ENCODE measurements at places on chromosomes 6 and 20. TPM values are rescaled to one million over a fixed set of nuclear protein-coding genes. Genes with fewer than 3 reads are reported as not detected.

DNA sequence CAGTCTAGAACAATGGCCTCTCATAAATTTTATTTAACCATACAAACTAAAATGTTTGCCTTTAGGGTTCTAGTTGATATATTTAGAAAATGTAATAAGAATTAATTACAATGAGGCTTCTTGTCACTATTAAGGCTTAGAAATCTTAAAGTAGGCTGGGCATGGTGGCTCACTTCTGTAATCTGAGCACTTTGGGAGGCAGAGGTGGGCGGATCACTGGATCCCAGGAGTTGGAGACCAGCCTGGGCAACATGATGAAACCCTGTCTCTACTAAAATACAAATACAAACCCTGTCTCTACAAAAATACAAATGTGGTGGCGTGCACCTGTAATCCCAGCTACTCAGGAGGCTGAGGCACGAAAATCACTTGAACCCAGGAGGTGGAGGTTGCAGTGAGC lies 99.0 kb upstream of the ADGRF1 start:
- H3K27me3 ChIP-seq: no peaks in the 10 kb centered on the region
- no peak overlapping the region for H3K27ac ChIP-seq
- no peaks in the 10 kb centered on the region for H3K36me3 ChIP-seq
- H3K4me3 ChIP-seq: no peak overlapping the region
- peaks cover 5% of the 10 kb centered on the region for H3K4me1 ChIP-seq

- H3K27ac ChIP-seq: no peak overlapping the region
- no peak overlapping the region for H3K4me3 ChIP-seq
- peak; percentile 64 for DNase-seq
These were observed 19.8 kb downstream of the ADGRF5 start for GRCh38 chr6:46901882-46902314.

DNA sequence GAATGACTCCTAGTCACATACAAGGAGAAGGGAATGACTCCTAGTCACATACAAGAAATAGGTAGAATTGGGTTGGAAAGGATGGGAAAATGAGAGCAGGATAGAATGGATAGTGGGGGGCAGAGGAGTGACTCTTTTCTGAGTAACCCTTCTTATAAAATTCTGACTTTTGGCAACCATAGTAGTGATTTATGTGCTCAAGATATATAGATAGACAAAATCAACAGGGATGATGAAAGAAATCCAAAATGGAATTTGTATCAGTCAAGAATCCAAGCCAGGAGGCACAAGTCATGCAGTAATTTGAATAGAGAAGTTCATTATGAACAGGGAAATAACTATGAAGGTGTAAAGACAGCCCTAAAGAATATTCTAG lies 41.7 kb downstream of the ADAT2 start:
- no peak overlapping the region for H3K4me3 ChIP-seq
- no peaks in the 10 kb centered on the region for H3K27me3 ChIP-seq
- DNase-seq: no peak
- H3K36me3 ChIP-seq: no peaks in the 10 kb centered on the region

GRCh38 chr20:63978319-63979228 lies 868 bp downstream of the SAMD10 start:
- H3K27me3 ChIP-seq: no peaks in the 10 kb centered on the region
- peak; percentile 89 for DNase-seq
- H3K27ac ChIP-seq: peak overlapping the region; percentile 89
- H3K4me1 ChIP-seq: peaks cover 61% of the 10 kb centered on the region
- H3K4me3 ChIP-seq: peak overlapping the region; percentile 61
- peaks cover 11% of the 10 kb centered on the region for H3K36me3 ChIP-seq

- H3K27ac ChIP-seq: no peak overlapping the region
- H3K27me3 ChIP-seq: peaks cover 52% of the 10 kb centered on the region
- H3K36me3 ChIP-seq: no peaks in the 10 kb centered on the region
- DNase-seq: no peak
These were observed 11.4 kb upstream of the TBX18 start for GRCh38 chr6:84775751-84776150.

- no peak overlapping the region for H3K4me3 ChIP-seq
- H3K27ac ChIP-seq: no peak overlapping the region
These were observed 41.8 kb downstream of the FARS2 start for GRCh38 chr6:5302995-5303622.

DNA sequence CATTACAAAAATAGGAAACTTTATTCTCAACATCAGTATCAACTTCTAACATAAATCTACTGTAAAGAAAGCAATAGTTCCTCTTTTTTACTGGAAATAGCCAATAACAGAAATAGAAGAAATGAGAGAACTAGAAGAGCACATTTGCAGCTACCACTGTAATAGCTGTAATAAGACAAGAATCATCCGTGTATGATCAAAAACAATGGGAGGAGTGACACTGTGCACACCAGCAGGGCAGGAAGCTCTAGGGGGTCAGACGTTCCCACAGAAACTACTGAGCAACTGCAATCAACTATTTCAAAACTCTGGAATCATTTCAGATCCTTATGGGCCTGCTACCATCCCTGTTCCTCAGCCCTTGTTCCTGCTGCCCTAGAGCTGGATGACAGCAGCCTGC lies 43.7 kb downstream of the NINL start:
- H3K4me3 ChIP-seq: no peak overlapping the region
- no peaks in the 10 kb centered on the region for H3K27me3 ChIP-seq
- H3K36me3 ChIP-seq: no peaks in the 10 kb centered on the region
- H3K27ac ChIP-seq: no peak overlapping the region
- DNase-seq: no peak

- H3K4me3 ChIP-seq: no peak overlapping the region
- no peak for DNase-seq
- H3K4me1 ChIP-seq: peaks cover 64% of the 10 kb centered on the region
- peak overlapping the region; percentile 69 for H3K27ac ChIP-seq
- H3K27me3 ChIP-seq: peaks cover 12% of the 10 kb centered on the region
These were observed 6.8 kb downstream of the ITPR3 start for GRCh38 chr6:33627876-33628275.

- H3K36me3 ChIP-seq: no peaks in the 10 kb centered on the region
- no peaks in the 10 kb centered on the region for H3K27me3 ChIP-seq
- H3K4me1 ChIP-seq: peaks cover 6% of the 10 kb centered on the region
- H3K27ac ChIP-seq: no peak overlapping the region
- DNase-seq: no peak
These were observed 7.9 kb downstream of the PHACTR2 start for GRCh38 chr6:143685653-143686052.

DNA sequence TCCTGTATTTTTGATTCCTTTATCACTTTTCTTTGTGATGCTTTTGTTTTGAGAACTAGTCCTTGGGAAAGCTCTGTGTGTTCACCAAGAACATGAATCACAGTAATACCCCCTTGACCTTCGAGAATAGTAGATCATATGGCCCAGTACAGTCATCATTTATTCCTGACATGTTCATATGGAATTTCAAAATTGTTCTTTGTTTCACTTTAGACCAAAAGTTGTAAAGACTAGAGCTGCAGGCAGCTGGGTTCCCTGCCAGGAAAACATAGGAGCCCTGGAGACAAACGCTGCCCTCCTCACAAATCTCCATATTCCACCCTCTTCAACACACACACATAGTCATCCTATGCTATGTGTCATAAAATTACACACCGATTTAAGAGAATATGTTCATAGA lies 621.2 kb upstream of the EYS start:
- no peak overlapping the region for H3K4me3 ChIP-seq
- no peak for DNase-seq
- no peaks in the 10 kb centered on the region for H3K27me3 ChIP-seq
- H3K36me3 ChIP-seq: no peaks in the 10 kb centered on the region
- no peaks in the 10 kb centered on the region for H3K4me1 ChIP-seq

DNA sequence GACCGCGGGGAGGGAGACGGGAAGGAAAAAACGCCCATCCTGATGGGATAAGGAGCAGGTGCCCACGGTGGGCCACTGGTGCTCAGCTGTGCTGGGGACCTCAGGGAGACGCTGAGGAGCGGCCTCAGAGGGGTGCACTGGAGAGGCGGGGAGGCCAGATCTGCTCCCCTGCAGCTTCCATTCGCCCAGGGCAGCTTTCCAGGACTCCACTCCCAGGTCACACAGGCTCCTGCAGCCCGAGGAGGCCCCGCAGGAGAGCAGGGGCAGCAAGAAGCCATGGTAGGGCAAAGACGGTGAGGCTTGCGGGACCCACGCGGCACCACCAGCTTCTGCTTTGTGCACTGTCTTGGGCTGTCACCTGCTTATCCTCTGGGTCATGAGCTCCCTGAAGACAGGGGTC lies 82.5 kb upstream of the SULF2 start:
- H3K36me3 ChIP-seq: no peaks in the 10 kb centered on the region
- no peak overlapping the region for H3K27ac ChIP-seq
- H3K27me3 ChIP-seq: no peaks in the 10 kb centered on the region
- H3K4me3 ChIP-seq: no peak overlapping the region
- no peak for DNase-seq

GRCh38 chr20:2022163-2022562 lies 28.3 kb upstream of the PDYN start:
- no peak for DNase-seq
- no peaks in the 10 kb centered on the region for H3K27me3 ChIP-seq
- H3K27ac ChIP-seq: no peak overlapping the region
- no peaks in the 10 kb centered on the region for H3K4me1 ChIP-seq

GRCh38 chr6:2616811-2617210 lies 133.9 kb downstream of the MYLK4 start:
- H3K36me3 ChIP-seq: no peaks in the 10 kb centered on the region
- DNase-seq: no peak
- H3K4me3 ChIP-seq: no peak overlapping the region
- no peaks in the 10 kb centered on the region for H3K27me3 ChIP-seq
- no peaks in the 10 kb centered on the region for H3K4me1 ChIP-seq

- peak; percentile 84 for DNase-seq
- no peak overlapping the region for H3K4me3 ChIP-seq
- peaks cover 4% of the 10 kb centered on the region for H3K4me1 ChIP-seq
- H3K27ac ChIP-seq: no peak overlapping the region
- H3K36me3 ChIP-seq: no peaks in the 10 kb centered on the region
These were observed 18.5 kb upstream of the FAM184A start for GRCh38 chr6:119096721-119097565.

DNA sequence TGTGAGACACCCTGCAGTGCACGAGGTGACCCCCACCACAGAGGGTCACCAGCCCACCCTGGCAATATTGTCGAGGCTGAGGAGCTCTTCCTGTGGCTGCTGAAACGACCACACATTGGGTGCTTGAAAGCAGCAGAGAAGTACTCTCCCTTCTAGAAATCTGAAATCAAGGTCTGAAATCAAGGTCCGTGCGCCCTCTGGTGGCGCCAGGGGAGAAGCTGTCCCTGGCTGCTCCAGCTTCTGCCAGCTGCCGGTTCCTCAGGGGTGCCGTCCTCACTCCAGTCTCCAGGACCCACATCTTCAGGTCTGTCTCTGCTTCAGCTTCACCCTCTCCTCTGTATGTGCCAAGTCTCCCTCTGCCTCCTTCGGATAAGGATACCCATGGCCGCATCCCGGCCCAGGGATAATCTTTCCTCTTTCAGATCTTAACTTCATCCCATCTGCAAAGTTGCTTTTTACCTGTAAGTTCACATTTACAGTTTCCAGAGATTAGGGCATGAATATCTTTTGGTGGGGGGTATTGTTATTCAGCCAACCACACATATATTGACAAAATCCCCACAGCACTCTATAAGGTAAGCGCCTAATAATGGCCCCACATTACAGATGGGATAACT lies 108.3 kb upstream of the PHACTR3 start:
- no peak overlapping the region for H3K4me3 ChIP-seq
- H3K27me3 ChIP-seq: peaks cover 7% of the 10 kb centered on the region
- no peak overlapping the region for H3K27ac ChIP-seq
- peak; percentile 72 for DNase-seq
- H3K4me1 ChIP-seq: no peaks in the 10 kb centered on the region

GRCh38 chr6:28816909-28817807 lies 106.6 kb downstream of the TRIM27 start:
- DNase-seq: no peak
- H3K36me3 ChIP-seq: no peaks in the 10 kb centered on the region
- no peak overlapping the region for H3K4me3 ChIP-seq
- peaks cover 4% of the 10 kb centered on the region for H3K4me1 ChIP-seq
- peaks cover 68% of the 10 kb centered on the region for H3K27me3 ChIP-seq

- no peaks in the 10 kb centered on the region for H3K36me3 ChIP-seq
- H3K4me3 ChIP-seq: no peak overlapping the region
- no peaks in the 10 kb centered on the region for H3K27me3 ChIP-seq
- no peaks in the 10 kb centered on the region for H3K4me1 ChIP-seq
- no peak for DNase-seq
- H3K27ac ChIP-seq: no peak overlapping the region
These were observed 36.4 kb upstream of the GCLC start for GRCh38 chr6:53581173-53581773.

GRCh38 chr6:160238761-160239751 lies 19.6 kb downstream of the SLC22A2 start:
- H3K4me3 ChIP-seq: no peak overlapping the region
- no peaks in the 10 kb centered on the region for H3K36me3 ChIP-seq
- no peaks in the 10 kb centered on the region for H3K27me3 ChIP-seq

- no peak for DNase-seq
- no peak overlapping the region for H3K27ac ChIP-seq
- H3K4me1 ChIP-seq: no peaks in the 10 kb centered on the region
- no peak overlapping the region for H3K4me3 ChIP-seq
- no peaks in the 10 kb centered on the region for H3K27me3 ChIP-seq
- no peaks in the 10 kb centered on the region for H3K36me3 ChIP-seq
These were observed 73.5 kb upstream of the RNF217 start for GRCh38 chr6:124888581-124889371.

DNA sequence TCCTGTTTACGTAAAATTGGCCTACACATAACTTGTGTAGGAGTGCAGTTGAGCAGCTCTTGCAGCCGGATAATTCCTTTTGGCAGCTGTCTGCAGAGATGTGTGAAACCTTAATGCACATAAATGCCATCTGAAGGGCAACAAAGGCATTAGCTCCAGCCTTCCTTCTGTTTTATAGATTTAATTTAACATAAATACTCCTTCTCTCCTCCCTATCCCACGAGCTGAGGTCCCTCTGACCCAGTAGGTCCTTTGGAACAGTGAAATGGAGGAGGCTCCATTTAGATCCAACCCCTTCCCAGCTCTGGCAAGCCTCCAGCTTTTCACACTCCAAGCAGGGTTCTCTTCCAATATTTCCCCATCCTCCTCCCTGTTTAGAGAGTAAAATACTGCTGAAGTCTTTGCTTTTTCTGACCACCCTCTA lies 6.5 kb downstream of the PLEKHG1 start:
- no peak overlapping the region for H3K4me3 ChIP-seq
- peaks cover 11% of the 10 kb centered on the region for H3K27me3 ChIP-seq
- DNase-seq: peak; percentile 86
- H3K27ac ChIP-seq: no peak overlapping the region
- peaks cover under 1% of the 10 kb centered on the region for H3K4me1 ChIP-seq

- no peaks in the 10 kb centered on the region for H3K27me3 ChIP-seq
- peaks cover 66% of the 10 kb centered on the region for H3K4me1 ChIP-seq
- no peak overlapping the region for H3K4me3 ChIP-seq
- DNase-seq: peak; percentile 47
- H3K27ac ChIP-seq: peak overlapping the region; percentile 74
- H3K36me3 ChIP-seq: peaks cover 70% of the 10 kb centered on the region
These were observed 15.5 kb downstream of the MRPS18A start for GRCh38 chr6:43671801-43672690.

The EYS gene
- not detected for total RNA-seq

The LY6G6C gene
- not detected for total RNA-seq

The SLC35B2 gene
- total RNA-seq: 36.8 TPM

The SEMG1 gene
- not detected for total RNA-seq

The CTAGE9 gene
- not detected for total RNA-seq

The AIF1 gene
- total RNA-seq: 3.2 TPM

The PERP gene
- 53.1 TPM for total RNA-seq

The ZBP1 gene
- not detected for total RNA-seq
